ENCODE measurements at places on chromosomes 6 and 20.

- DNase-seq, result no peak
Observed at GRCh38 chr20:40049854-40050253, 639.2 kb downstream of the MAFB start.

GRCh38 chr20:60100780-60101179 is 142.6 kb downstream of the CDH26 start:
- DNase-seq, result no peak

GRCh38 chr6:20178327-20178726 is 33.9 kb downstream of the MBOAT1 start:
- no peak for DNase-seq

DNA sequence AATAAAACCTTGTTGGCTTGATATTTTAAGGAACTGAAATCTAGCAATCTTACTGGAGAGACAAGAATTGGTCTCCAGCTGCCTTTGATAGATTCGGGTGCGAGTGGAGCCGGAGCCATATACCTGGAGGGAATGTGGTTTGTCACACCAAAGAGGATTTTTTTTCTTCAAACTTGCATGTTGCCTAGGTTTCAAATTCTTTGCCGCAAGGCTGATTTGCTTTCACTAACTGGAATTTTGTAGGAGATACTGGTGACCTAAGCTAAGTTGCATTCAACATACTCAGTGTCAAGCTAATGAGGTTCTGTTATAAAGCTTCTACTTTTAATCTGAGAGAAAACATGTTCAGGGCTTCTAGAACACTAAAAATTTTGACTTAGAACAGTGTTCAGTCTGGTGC is 39.7 kb upstream of the ASIP start:
- no peak for DNase-seq

DNA sequence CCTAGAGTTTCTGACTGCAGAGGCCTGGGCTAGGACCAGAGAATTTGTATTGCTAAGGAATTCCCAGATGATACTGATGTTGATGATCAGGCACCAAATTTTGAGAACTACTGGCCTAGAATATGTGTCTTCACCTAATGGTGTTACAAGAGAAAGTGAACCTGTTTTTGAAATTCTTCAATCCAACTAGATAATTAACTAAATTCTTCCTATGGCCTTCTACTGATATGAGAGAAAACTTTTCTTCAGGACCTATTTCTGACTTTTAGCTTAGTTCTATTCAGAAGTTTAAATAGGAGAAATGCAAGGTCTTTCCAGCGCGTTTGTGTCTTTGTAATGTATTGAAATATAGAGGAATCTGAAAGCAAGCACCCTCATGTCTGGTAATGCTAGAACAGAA is 7.3 kb downstream of the NKAIN2 start:
- no peak for DNase-seq

- no peak for DNase-seq
Observed at GRCh38 chr20:55186228-55186627, 710.8 kb downstream of the DOK5 start.

DNA sequence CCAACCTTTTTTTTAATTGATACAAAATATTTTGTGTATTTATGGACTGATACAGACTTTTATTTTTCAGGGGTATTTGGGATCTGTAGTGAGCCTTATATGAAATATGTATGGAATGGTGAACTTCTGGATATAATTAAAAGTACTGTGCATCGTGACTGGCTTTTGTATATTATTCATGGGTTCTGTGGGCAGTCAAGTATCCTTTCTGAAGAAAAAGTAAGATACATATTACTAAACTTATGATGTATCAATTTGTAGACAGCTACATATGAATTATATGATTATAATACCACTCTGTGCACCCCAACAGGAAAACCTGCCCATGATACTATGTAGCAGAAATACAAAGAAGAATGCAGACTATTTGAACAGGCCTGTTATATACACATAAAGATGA is 47.2 kb downstream of the FIG4 start:
- no peak for DNase-seq

GRCh38 chr20:40304119-40304613 is 384.9 kb downstream of the MAFB start:
- no peak for DNase-seq

GRCh38 chr6:130138909-130139242 is 83.9 kb downstream of the SAMD3 start:
- no peak for DNase-seq

GRCh38 chr6:139765825-139766285 is 391.4 kb upstream of the CITED2 start:
- no peak for DNase-seq

DNA sequence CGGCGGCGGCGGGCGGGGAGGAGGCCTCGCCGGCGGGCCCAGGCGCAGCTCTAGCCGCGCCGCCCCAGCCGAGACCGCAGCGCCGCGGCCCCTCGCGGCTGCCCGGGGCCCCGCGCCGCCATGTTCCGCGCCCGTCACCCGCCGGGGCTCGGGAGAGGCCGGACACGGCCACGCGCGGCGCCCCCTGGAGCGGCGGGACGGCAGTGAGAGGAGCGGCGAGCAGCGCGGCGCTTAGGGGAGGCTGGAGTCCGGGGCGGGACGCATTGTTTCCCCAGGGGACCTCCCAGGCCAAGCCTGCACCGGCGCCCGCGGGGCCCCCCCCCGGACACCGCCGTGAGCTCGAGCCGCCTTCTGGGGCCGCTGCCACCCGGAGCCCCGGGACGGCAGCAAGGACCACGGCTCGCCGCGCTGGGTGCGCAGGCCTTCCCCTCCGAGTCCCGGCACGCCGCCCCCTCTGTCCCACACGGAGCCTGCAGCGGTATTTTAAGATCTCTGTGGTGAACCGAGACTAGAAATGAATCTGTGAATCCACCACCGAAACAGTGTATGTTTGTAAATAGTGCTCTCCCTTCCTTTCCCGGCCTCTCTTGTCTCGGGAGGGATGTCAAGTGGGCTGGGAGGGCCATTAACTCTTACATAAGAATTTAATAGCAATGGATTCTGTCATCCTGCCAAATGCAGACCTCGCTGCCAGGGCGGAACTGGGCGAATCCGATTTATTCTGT is 424 bp upstream of the KIF13A start:
- DNase-seq, result peak; percentile 58

- no peak for DNase-seq
Observed at GRCh38 chr6:130134582-130134981, 88.2 kb downstream of the SAMD3 start.

GRCh38 chr6:593139-593906 is 63.6 kb downstream of the HUS1B start:
- DNase-seq, result peak; percentile 65

DNA sequence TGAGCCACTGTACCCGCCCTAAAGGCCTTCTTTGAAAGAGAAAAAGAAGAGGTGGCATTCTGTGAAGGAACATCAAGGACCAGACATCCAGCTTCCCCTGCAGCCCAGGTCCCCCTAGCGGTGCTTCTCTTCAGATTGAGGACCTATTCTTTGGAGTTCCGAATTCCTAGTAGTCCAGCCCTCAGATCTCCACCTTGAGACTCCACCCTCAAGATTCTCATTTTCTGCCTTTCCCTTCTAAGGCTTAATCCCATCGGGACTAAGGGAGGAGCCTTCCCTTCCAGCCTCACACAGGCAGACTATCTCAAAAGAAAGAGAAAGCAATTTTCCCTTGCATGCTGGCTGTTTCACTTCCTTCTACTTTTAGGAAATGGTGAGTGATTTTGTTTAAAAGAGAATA is 32.5 kb downstream of the MUC22 start:
- DNase-seq, result peak; percentile 23

GRCh38 chr6:84136364-84137050 is 90.9 kb downstream of the CEP162 start:
- DNase-seq, result no peak

GRCh38 chr6:16523606-16524379 is 237.5 kb downstream of the ATXN1 start:
- DNase-seq, result no peak

- no peak for DNase-seq
Observed at GRCh38 chr20:61053889-61054288, 198.2 kb upstream of the CDH4 start.

GRCh38 chr6:121890307-121890910 is 455.0 kb downstream of the GJA1 start:
- DNase-seq, result no peak

DNA sequence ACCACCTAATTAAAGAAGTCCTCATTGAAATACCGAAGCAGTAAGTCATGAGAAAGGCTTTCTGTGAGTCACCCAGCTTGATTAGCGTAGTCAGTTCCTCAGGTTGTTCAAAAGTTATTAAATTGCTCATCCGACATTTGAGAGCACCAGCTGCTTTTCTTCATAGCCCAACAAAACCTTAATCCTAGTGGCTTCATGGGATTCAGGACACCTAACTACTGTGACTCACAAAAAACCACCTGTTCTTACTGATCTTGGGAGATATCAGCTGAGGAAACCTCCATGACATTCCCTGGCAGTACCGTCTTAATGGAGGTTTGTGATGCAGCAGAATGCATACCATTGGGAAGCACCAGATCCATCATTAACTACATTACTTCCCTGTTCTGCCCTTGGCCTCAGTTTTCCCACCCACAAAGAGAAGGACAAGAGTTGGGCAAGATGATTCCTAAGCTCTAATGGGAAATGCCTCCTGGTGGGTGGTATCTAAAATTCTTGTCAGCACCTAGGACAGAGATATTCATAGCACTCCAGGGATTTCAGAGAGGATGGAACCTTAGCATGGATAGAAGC is 103.8 kb downstream of the KHDC1L start:
- no peak for DNase-seq

DNA sequence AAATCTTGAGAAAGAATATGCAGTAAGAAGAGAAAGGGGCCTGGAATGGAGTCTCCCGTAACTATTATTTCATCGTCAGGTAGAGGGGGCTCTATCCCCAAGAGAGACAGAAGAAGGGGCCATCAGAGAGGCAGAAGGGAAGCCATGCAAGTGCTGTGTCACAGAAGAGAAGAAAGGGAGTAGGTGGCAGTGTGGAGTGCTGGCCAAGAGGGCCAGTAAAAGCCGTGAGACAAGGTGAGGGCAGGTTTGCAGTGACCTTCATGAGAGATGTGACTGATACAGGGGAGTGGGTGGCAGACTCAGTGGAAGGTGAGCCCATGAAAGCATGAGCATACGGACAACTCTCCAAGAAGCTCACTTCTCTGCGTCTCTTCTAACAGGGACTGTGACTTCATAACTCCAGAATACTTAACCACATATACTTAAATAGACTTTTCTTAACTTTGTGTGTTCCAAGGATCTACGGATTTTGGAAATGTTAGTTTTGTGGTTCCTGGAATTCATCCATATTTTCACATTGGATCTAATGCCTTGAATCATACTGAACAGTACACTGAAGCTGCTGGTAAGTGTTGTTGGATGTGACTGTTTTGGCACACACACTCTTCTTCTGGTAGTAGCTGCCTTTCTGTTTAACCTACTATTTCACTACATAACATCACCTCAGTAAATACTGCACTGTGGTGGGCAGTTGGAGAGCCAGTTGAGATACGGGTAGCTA is 15.6 kb downstream of the PM20D2 start:
- no peak for DNase-seq

- no peak for DNase-seq
Observed at GRCh38 chr6:122869437-122870024, 80.5 kb downstream of the SMPDL3A start.

DNA sequence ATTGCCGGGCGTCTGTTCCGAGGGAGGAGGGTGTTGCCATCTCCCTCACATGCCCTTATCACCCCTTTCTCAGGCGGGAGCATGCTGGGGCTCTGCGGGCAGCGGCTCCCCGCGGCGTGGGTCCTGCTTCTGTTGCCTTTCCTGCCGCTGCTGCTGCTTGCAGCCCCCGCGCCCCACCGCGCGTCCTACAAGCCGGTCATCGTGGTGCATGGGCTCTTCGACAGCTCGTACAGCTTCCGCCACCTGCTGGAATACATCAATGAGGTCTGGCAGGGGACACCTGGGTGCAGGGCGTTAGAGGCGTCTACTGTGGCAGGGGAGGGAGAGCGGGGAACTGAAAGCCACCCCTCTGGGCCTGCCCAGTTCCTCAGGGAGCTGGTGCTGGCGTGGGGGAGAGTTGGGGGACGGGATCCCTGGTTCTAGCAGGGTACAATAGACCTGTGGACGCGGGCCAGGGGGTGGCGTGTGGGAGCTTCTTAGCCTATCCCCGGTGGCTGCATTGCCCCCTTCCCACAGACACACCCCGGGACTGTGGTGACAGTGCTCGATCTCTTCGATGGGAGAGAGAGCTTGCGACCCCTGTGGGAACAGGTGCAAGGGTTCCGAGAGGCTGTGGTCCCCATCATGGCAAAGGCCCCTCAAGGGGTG is 697 bp downstream of the PPT2 start:
- peak; percentile 61 for DNase-seq

DNA sequence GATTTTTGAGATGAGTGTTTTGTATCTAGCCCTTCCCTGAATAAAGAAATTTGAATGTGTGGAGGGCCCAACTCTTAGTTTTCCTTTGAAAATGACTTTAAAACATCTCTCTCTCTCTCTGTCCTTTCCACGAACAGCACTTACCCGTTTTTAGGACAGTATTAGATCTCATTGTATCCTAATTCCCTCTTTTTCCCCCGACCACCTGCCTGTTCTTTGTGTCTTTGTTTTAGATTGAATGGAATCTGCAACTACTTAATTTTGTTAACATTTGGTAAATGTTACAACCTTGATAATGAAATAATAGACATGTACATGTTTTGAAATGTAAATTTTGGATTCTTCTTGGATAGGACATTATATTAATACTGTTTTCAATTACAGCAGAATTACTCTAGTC is 3.1 kb downstream of the DSP start:
- no peak for DNase-seq

DNA sequence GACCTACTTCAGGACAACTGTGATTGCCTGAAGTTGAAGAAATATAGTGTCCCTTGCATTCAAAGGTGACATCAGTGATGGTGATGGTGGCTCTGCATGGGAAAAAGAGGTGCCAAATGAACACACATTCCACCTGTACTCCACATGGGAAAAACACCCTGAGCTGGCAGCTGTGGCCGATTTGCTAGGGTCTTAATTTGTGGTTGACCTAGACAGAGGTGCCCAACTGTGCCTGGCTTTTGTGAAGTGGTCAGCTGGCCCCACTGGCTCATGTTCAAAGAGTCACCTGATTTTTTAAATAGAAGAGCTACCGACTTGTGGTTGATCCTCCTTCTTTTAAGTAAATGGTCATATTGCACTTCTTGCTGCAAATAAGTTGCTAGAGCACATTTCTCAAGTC is 7.6 kb upstream of the GCNT2 start:
- no peak for DNase-seq

DNA sequence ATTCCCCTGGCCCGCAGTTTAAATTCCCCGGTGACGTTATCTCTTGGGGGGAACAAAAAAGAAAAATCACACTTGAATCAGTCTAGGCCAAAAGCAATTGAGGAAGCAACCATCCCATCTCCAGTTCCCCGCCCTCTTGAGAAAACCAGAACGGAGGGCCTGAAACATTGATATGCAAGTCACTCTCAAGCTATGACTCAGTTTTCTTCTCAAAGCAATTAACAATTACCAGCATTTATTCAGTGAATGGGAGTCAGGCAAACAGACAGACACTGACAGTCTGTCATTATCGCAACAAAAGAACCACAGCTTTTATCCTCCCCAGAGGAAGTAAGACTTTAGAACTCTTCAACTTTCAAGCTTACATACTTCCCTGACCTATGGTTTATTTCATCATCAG is 100.9 kb downstream of the OPRM1 start:
- DNase-seq, result no peak

- DNase-seq, result no peak
Observed at GRCh38 chr6:169833258-169833794, 81.9 kb downstream of the ERMARD start.
